ENCODE measurements at places on chromosomes 1 and 21.

GRCh38 chr1:26078286-26079177 lies 11.1 kb upstream of the TRIM63 start:
- DNase-seq: no peak

DNA sequence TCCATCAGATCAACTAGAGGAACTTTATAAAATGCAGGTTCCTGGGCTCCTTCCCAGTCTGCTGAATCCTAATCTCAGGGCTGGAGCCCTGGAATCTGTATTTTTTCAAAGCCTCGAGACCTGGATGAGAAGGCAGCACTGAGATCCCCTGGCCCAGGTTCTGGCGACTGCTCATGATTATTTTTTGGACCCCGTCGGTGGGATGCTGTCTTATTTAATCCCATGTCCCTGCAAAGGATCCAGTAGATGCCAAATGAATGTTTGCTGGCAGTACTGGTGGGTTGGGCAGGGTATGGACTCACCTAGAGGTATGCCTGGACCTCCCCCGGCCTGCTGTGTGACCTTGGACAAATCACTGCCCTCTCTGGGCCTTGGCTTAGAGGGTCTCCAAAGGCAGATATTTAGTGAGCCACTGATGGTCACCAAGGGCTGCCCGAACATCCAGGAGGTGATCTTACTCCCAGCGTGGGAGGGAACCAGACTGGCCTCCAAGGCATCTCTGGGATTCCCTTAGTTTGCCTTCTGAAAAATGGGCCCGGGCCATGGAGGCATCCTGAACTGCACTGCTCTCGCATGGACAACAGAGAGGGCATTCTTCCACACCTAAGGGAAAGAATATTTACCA lies 91.6 kb upstream of the RUNX3 start:
- DNase-seq: no peak

GRCh38 chr1:233868461-233868860 lies 36.0 kb upstream of the SLC35F3 start:
- DNase-seq: no peak

GRCh38 chr1:35883635-35884101 lies 659 bp downstream of the AGO1 start:
- no peak for DNase-seq

GRCh38 chr21:35428489-35428888 lies 379.4 kb upstream of the RUNX1 start:
- DNase-seq: no peak

DNA sequence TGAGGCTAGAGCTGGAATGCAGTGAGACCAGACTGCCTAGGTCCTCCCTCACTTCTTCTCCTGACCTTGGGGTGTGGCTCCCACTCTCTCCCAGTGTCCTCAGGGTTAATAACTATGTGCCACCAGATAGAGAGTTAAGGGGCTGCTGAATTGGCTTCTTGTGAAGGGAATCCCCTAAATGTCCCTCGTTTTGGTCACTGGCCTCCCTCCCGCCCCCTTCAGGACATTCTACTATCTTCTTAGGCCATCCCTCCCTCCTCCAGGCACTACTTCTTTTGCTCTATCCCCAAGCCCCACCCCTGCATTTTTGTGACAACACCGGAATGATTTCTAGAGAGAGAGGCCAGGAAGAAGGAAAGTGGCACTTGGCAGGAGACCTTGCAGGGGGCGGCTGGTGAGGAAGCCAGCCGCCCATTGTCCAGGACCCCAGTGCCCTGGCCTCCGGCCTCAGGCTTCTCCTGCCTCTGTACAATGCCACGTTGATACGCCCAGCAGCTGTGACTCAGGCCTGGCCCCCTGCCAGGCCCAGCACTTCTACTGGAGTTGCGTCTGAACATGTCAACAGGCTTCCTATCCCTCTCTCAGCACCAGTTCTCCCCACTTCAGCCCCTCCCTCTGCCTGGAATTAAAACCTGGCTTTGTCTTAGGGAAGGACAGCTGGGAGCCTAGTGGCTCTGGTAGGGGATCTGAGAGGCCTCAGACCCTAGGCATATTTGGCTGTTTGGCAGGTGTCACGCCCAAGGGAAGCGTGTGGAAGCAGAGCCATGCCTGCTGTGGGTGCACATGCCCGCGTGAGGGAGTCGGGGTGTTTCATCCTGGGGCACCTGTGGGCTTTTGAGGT lies 9.1 kb downstream of the LMNA start:
- peak; percentile 88 for DNase-seq

GRCh38 chr1:55209247-55209646 lies 5.9 kb downstream of the USP24 start:
- DNase-seq: no peak

GRCh38 chr1:27257155-27257554 lies 22.7 kb downstream of the WDTC1 start:
- DNase-seq: no peak

DNA sequence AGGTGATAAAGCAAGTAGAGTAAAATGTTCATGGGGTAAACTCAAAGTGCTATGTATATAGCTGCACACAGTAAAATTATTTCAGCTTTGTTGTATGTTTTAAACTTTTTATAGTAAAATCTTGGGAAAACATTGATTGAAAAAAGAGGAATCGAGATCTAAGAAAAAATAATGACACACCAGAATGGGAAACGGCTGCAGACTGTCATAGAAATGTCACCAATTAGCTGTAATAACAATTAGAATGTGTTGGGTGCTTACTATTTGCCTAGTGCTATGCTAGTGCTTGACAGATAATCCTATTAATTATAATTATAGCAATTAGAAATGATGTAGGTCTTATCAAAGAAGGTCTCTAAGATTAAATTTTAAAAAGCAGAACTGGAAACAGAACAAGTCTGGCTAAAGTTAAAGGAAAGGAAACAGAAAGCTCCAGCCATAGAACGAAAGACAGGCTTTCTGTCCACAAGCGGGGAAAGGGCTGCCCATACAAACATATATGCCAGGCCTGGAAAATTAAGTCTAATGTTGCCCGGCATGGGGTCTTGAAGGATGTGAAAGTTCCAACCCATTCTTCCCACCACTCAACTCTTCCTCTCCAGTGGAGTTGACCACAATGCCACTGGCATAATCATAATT lies 5.0 kb downstream of the PCNX2 start:
- DNase-seq: no peak

- DNase-seq: no peak
These were observed 17.4 kb downstream of the SDC3 start for GRCh38 chr1:30891227-30891552.

GRCh38 chr1:175839779-175840669 lies 96.6 kb upstream of the TNR start:
- DNase-seq: no peak

DNA sequence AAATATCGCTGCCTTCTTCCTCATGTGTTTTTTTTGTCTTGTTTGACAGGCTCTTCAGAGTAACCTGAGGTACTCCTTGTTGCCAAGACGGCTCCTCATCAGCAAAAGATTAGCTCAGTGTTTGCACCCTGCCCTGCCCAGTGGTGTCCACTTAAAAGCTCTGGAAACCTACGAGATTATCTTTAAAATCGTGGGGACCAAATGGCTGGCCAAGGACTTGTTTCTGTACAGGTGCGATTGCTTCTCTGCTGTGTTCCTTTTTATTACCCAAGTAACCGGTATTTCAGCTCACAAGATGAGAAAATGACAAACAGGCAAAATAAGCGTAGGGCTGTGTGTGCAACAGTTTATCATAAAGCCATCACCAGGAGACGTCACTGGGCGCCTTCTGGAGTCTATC lies 42.4 kb downstream of the DOP1B start:
- DNase-seq: no peak

DNA sequence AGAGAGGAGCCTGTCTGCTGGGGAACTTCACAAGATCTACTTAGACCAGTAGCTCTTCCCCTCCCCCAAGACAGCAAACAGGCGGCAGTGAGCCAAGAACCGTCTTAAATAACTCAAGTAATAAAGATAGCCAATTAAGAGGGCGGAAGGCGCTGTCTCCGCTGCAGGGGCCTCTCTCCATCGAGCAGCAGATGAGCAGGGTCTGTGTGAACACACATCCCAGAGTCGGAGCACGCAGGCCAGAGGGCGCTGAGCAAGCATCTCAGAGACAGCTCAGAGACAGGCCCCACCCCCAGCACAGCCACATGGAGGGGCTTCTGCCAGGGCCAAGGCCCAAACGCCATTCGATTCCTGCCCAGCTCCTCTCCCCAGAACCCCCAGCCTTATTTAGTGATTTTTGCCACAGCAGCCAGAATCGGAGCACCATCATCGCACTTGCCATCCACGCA lies 11.1 kb downstream of the IFFO2 start:
- DNase-seq: no peak

- DNase-seq: no peak
These were observed 5.9 kb downstream of the MX1 start for GRCh38 chr21:41431788-41432548.

DNA sequence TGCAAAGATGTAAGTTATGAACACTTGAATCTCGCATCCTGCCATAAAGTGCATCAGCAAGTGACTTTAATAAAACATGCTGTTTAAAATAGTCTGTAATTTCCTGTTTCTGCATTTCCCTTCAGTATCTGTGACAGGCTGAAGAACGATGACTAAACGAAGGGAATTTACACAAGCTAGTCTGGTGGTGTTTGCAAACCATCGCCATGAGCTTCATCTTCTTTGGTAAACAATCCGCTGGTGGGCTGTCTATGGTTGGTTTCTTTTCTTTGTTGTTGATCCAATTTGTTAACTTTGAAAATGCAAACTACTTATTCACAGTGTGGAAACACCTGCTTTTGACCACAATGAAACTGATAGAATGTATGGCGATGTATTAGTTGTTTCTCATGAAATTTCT lies 13.9 kb downstream of the SERTAD4 start:
- DNase-seq: no peak

GRCh38 chr1:10682449-10683309 lies 113.8 kb downstream of the CASZ1 start:
- no peak for DNase-seq

DNA sequence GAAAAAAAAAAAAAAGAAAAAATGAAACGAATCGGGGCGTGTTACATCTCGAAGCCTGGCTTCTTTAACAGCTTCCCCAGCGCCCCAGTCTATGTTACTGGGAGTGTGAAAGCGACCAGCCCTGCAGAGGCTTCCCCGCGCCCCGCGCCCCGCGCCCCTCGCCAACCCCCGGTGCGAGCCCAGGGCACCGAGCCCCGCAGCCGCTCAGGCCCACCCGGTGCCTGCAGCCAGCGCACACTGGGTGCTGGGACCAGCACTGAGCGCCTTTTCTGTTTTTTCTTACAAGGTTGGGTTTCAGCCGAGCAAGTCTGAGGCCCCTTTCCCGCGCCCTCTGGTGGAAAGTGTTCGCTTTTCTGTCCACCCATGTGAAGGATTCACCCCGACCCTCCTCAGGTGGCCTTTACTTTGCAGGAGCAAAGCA lies 42.1 kb upstream of the ZNF496 start:
- DNase-seq: no peak

GRCh38 chr1:236864996-236865817 lies 70.1 kb downstream of the MTR start:
- DNase-seq: no peak

DNA sequence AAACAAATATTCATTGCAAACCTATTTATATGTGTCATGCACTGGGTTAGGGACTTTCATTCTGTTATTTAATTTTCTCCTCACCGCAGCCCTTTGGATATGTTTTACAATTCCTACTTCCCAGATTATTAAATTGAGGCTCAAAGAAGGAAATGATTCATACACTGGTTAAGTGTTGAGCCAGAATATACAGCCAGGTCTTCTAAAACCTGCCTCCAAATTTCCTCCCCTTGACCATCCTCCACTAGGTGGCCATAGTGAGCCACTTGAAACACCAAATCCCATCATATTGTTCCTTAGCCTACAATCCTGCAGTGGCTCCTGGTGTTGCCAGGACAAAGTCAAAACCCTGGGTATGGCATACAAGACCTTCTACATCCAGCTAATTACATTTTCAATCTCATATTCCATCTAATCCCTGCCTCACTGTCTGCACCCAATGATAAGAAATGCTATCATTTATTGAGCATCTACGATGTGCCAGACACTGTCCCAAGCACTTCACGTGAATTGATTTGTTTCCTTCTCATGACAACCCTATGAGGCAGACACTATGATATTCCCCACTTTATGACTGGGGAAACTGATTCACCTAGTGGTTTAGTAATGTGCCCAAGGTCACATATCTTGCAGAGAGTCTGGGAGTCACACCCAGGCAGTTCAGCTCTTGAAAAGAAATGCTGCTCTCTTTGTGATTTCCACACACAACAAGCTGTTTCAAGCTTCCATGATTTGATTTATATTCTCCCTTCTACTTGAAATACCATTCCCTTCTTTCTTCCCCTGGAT lies 23.6 kb upstream of the KIRREL1 start:
- DNase-seq: no peak

GRCh38 chr1:239386453-239387303 lies at the start of gene CHRM3:
TSS of gene CHRM3 (plus strand) at chr1:239386568. CDS start at chr1:239907452, 520,884 bp downstream.
- peak; percentile 33 for DNase-seq

- no peak for DNase-seq
These were observed 40.3 kb downstream of the UBE2U start for GRCh38 chr1:64243757-64244080.

- no peak for DNase-seq
These were observed 17.7 kb downstream of the CMPK1 start for GRCh38 chr1:47351305-47351704.

DNA sequence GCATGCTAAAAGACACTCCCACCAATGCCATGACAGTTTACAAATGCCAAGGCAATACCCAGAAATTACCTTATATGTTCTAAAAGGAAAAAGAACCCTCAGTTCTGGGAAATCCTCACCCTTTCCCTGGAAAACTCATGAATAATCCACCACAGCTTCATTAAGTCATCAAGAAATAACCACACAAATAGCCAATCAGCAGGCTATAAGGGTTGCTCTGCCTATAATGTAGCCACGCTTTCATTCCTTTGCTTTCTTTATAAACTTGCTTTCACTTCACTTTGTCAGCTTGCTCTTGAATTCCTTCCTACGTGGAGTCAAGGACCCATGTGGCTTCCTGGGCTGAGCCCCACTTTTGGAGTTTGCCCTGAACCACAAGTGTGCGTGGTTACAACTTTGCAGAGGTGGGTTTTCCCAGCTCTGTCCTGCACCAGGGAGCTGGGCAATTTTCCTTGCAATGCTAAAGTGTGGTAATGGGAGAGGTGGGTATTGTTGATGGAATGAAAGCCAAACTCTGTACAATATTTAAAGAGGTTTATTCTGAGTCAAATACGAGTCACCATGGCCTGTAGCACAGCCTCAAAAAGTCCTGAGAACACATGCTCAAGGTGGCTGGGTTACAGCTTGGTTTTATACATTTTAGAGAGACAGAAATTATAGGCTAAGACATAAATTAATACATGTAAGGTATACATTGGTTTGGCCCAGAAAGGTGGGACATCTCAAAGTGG lies 42.2 kb upstream of the COG2 start:
- DNase-seq: no peak

GRCh38 chr1:174428739-174429138 lies 19.0 kb upstream of the GPR52 start:
- no peak for DNase-seq
